ENCODE measurements at places on chromosomes 4 and X.
A peak's percentile ranks its signal among the peaks of the same experiment; 100 is the strongest.

GRCh38 chrX:100381619-100382018, 28.5 kb downstream of the PCDH19 start:
- no peak overlapping the region for H3K27ac ChIP-seq
- H3K4me3 ChIP-seq: no peak overlapping the region
- no peaks in the 10 kb centered on the region for H3K36me3 ChIP-seq
- H3K4me1 ChIP-seq: peaks cover 24% of the 10 kb centered on the region

- peak overlapping the region; percentile 99 for H3K27ac ChIP-seq
- H3K27me3 ChIP-seq: no peaks in the 10 kb centered on the region
- peak overlapping the region; percentile 94 for H3K4me3 ChIP-seq
- peaks cover 38% of the 10 kb centered on the region for H3K4me1 ChIP-seq
- no peaks in the 10 kb centered on the region for H3K36me3 ChIP-seq
- no peak for DNase-seq
Measured at GRCh38 chrX:63754136-63754859, 30.7 kb downstream of the ARHGEF9 start.

DNA sequence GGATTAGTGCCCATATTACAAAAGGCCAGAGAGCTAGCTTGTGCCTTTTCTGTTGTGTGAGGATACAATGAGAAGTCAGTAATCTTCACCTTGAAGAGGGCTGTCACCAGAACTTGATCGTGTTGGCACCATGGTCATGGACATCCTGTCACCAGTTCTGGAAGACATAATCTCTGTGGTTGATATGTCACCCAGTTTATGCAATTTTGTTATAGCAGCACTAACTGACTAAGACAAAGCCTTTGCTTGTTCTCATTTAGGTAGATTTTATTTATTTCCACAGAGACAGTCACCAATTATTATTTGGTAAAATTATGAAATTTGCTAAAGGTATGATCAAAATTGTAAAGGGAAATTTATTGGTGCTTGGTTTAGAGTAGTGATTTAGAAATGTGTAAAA, 308.8 kb upstream of the CPXCR1 start:
- peaks cover 2% of the 10 kb centered on the region for H3K4me1 ChIP-seq
- no peak for DNase-seq
- H3K27me3 ChIP-seq: no peaks in the 10 kb centered on the region

DNA sequence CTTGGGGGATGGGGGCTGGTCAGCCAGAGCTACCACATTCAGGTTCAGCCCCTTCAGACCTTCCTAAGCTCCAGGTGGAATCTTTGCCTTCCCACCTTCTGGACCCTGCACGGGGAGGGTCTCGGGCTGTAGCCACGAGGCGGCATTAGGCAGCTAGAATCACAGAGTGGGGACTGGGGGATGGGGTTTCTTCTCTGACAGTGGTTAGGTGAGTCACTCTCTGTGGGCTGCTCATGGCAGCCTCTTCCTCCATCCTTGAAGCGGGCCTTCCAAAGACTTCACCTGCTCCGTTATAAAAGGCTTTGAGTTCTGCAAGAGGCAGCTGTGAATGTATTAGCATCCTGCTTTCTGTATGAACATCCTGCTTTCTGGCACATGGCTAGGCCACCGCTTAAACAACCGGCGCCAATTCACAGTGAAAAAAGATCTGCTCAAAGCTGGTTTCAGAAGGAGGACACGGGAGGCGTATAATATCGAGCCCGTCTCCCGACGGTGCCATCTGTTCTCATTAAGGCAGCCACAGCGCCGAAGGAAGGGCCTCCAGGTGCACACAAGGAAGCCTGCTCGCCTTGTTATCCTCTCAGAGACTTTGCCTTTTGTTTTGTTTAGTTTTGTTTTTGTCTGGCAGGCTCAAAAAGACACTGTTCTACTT, 74.3 kb upstream of the IGFBP7 start:
- H3K4me1 ChIP-seq: peaks cover 53% of the 10 kb centered on the region
- DNase-seq: no peak
- H3K36me3 ChIP-seq: peaks cover 5% of the 10 kb centered on the region
- H3K4me3 ChIP-seq: no peak overlapping the region
- no peak overlapping the region for H3K27ac ChIP-seq

DNA sequence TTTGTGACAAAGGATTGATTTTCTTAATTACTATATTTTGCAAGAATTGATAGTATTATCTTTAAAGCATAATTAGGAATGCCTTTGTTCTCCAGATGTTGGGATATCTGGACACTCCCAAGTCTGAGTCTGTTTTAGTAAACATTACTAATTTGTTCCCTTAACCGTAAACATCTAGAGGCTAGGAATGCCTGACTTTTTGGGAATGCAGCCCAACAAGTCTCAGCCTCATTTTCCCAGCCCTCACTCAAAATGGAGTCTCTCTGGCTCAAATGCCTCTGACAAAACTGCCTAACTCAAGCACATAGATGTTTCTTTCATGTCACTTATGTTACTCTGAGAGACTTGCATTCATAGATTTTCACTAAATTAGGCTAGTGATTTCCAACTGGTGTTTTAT, 297.0 kb upstream of the CLNK start:
- H3K27me3 ChIP-seq: peaks cover 22% of the 10 kb centered on the region
- H3K27ac ChIP-seq: no peak overlapping the region
- H3K4me1 ChIP-seq: peaks cover 30% of the 10 kb centered on the region
- no peak for DNase-seq
- H3K36me3 ChIP-seq: peaks cover 63% of the 10 kb centered on the region
- H3K4me3 ChIP-seq: no peak overlapping the region

DNA sequence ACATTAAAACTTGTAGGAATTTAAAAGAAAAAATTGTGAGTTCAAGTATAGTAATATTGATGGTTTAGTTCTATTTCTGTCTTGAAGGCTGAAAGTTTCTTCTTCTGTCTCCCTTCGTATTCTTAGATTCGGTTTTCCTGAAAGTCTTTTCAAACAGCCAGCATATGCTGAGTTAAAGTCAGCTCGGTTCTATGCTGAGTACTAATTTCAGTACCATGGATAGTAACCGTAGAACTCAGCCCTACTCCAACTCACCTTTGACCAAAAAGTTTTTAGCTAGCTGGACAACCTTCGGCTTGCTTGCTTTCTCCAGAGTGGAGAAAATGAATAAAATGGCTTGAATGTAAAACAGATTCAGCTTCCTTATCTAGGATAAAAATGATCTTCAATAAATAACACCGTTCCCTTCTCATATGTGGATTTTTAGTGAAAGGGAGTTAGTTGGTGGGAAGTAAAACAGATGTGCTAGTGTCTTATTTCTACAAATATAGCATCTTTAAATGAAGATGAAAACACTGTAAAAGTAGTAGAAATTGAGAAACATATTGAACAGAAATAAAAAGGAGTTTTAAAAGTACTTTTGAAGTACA, 5.2 kb downstream of the POU4F2 start:
- no peak for DNase-seq
- H3K27ac ChIP-seq: no peak overlapping the region
- H3K4me3 ChIP-seq: no peak overlapping the region
- no peaks in the 10 kb centered on the region for H3K36me3 ChIP-seq

GRCh38 chr4:152359208-152360044, 176.5 kb downstream of the FBXW7 start:
- H3K4me3 ChIP-seq: no peak overlapping the region
- H3K36me3 ChIP-seq: no peaks in the 10 kb centered on the region
- no peaks in the 10 kb centered on the region for H3K27me3 ChIP-seq
- no peak overlapping the region for H3K27ac ChIP-seq
- DNase-seq: no peak

GRCh38 chr4:73417973-73418372, 13.9 kb downstream of the ALB start:
- no peak overlapping the region for H3K27ac ChIP-seq
- DNase-seq: no peak
- no peak overlapping the region for H3K4me3 ChIP-seq
- H3K27me3 ChIP-seq: no peaks in the 10 kb centered on the region

DNA sequence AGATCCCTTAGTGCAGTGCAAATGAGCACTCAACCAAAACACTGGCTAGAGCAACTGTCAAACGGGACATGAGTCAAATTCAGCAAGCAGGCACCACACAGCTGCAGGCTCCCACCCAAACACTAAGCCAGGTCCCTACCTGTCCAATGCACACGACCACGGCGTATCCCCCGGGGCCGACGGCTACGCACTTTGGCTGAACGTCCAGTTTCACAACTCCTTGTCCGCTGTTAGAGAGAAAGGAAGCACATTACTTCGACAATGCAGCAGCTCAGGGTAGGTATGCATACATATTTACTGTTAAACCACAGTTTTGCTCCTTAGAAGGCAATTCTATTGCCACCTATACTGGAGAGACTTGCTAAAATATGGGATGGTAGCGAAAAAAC, 35.4 kb downstream of the WDR1 start:
- DNase-seq: peak; percentile 2
- H3K27ac ChIP-seq: 0 out of 2 replicates have a peak overlapping the region, but pooled peaks have one; percentile 13
- H3K36me3 ChIP-seq: peaks cover 81% of the 10 kb centered on the region
- no peak overlapping the region for H3K4me3 ChIP-seq
- no peaks in the 10 kb centered on the region for H3K4me1 ChIP-seq

- H3K36me3 ChIP-seq: peaks cover 2% of the 10 kb centered on the region
- H3K4me1 ChIP-seq: peaks cover 24% of the 10 kb centered on the region
- H3K27me3 ChIP-seq: no peaks in the 10 kb centered on the region
- DNase-seq: peak; percentile 50
Measured at GRCh38 chrX:56764153-56764974, 35.3 kb downstream of the NBDY start.

DNA sequence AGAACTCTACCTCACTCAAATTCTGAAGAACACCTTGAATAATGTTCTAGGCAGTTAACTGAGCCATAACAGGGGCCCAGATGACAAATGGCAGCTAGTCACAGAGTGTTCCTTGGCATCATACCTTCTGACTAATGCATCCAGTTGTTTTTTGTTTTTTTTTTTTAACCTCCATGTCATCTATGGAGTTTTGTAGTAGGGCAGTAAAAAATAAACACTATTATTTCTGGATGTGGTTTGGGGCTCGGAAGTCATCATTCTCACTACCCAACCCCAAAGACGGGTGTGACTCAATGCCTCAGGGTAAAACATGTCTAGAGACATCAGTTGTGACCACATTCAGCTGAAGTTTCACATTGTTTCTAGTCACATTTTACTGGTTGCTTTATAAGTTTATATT, 31.2 kb upstream of the MCF2 start:
- H3K4me3 ChIP-seq: no peak overlapping the region
- no peak overlapping the region for H3K27ac ChIP-seq
- H3K27me3 ChIP-seq: no peaks in the 10 kb centered on the region
- H3K4me1 ChIP-seq: peaks cover 7% of the 10 kb centered on the region
- H3K36me3 ChIP-seq: peaks cover 2% of the 10 kb centered on the region

GRCh38 chr4:173415885-173416653, 17.2 kb upstream of the SCRG1 start:
- no peaks in the 10 kb centered on the region for H3K27me3 ChIP-seq
- H3K4me3 ChIP-seq: no peak overlapping the region
- H3K36me3 ChIP-seq: no peaks in the 10 kb centered on the region
- DNase-seq: no peak

All from WTC11 (cell line).